Activated naive CD4-positive, alpha-beta T cell treated with anti-CD3 and anti-CD28 coated beads for 36 hours (primary cell): ENCODE measurements at places on chromosomes 2 and 18. TPM values are rescaled to one million over a fixed set of nuclear protein-coding genes. Genes with fewer than 3 reads are reported as not detected.

DNA sequence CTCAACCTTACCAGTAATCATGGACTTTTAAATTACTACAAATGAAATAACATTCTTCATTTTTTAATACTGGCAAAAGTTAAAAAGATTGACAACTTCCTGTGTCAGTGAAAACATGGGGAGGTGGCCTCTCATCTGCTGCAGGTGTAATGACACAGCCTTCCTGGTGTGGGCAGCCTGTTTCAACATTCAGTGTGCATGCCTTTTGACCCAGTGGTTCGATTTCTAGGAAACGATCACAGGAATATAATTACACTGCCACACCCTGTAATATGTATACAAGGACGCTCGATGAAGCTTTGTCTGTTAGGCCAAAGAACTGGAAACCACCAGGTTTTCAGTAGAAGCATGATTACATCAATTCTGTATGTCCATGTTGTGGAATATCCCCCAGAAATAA, 68.7 kb downstream of the MTHFD2 start:
- DNase-seq = peak; percentile 82

Gene MALL
- 0.17 TPM for total RNA-seq

Gene FOXI3
- total RNA-seq = not detected

GRCh38 chr2:118292991-118293390, 204.7 kb downstream of the INSIG2 start:
- DNase-seq = no peak

Gene CIB4
- total RNA-seq = not detected

Gene REG3A
- total RNA-seq = not detected

DNA sequence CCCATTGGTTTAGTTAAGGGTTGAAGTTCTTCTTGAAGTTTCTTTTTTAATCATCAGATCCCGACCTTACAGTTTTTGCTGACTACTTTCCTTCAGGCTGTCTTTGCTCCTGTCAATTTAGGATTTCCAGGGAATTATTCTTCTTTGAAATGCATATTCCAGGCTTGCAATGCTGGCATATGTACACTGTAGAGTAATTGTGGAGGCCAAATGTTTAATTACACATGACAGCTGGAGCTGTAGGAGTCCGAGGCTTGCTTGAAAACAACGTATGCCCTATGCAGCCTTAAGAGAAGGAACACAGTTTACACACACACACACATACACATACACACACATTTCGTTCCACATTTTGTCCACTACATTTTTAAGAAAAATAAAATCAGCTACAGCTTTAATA, 602.3 kb downstream of the TMEM182 start:
- DNase-seq = no peak

GRCh38 chr2:37645362-37645761, 26.1 kb downstream of the CDC42EP3 start:
- DNase-seq = peak; percentile 29

DNA sequence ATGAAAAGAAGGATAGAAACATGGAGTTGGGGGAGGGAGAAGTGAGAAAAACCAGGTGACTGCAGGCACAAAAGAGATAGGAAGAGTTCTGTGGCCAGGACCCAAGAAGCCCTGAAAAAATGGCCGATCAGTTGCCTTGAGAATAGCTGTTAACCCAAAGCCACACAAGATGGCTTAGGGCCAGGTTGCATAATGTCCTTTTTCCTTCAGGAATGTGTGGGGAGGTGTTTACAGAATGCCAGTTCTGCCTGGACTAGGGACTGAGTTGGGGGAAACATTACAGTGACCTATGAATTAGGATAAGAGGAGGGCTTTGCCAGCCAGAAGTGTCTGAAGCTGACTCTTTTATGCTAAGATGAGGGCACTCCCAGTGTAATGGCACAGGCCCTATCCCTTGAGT, 17.1 kb downstream of the FAM110C start:
- no peak for DNase-seq
